ENCODE measurements at places on chromosomes 16 and 17. TPM values are rescaled to one million over a fixed set of nuclear protein-coding genes. Genes with fewer than 3 reads are reported as not detected.

IRX6 gene
- 0.31 TPM for polyA plus RNA-seq

- no peaks in the 10 kb centered on the region for H3K27me3 ChIP-seq
- no peak overlapping the region for H3K27ac ChIP-seq
- H3K4me3 ChIP-seq: no peak overlapping the region
- no peak for DNase-seq
These were observed 111.0 kb upstream of the CHMP6 start for GRCh38 chr17:80880648-80880985.

SLFN14 gene
- 0.12 TPM for polyA plus RNA-seq

DNA sequence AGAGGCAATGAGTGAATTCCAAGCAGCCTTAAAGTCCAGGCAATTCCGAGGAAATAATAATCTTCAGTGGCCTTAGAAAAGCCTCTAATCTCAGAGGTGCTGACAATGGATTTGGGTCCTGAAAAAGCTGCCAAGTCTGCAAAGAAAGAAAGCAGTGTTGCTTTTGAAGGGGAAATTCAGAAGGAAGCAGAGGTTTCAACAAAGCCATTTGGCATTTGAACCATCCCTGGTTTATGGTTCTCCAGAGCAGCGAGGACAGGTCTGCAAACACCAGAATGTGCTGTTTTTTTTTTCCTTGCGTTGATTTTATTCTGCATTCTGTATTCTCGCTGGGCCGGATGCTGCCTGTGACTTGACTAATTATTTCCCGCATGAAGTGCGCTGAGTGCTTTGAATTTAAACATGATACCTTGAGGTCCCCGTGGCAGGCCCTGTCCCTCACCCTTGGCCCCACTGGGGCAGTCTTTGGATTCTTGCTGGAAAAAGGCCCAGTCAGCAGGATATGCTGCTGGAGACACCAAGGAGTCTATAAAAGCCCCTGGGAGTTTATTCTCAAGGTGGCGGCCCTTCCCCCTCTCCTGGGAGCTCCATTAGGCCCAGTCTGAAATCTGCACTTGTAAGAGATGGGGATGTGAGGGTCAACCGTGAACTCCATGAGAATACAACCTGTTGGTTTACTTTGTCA is 338.3 kb downstream of the HAPSTR1 start:
- no peak for DNase-seq
- no peak overlapping the region for H3K4me3 ChIP-seq
- no peaks in the 10 kb centered on the region for H3K36me3 ChIP-seq
- H3K27me3 ChIP-seq: no peaks in the 10 kb centered on the region
- no peaks in the 10 kb centered on the region for H3K4me1 ChIP-seq

DNA sequence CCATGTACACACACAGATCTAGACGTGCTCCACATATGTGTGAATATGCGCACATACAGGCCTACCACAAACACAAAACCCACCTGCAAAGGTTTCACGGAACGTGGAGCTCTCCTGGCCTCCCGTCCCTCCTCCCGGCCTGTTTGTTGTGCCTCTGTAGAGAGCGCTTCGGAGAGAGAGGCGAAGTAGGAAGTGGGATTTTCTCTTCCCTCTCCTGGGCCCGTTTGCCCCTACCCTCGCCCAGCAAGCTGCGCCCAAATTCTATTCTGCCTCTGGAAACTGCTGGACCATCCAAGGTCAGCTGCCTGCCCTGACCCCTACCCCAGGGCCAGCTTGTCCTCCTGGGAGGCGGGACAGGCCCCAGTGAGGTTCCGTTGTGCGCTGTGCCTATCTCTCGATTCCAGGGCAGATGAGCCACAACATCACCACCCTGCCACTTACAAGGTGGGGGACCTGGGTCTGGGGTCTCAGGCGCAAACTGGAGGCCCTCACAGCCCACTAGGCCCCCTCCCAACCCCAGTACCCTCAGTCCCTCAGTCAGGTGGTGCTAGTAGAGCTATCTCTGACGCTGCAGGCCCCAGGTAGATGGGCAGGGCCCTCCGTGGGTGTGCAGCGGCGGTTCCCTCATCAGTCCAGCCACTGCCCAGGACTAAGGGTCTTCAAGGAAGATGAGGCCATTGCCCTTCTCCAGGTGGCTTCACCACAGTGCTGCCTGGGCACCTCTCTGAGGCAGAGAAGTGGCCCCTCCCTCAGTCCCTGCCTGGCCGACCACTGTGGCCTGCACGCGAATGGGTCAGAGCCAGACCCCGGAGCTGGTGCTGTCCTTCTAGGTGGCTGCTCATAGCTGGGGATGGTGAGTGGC is 54.2 kb downstream of the BEAN1 start:
- H3K27me3 ChIP-seq: no peaks in the 10 kb centered on the region
- no peak overlapping the region for H3K27ac ChIP-seq
- no peaks in the 10 kb centered on the region for H3K36me3 ChIP-seq
- no peak overlapping the region for H3K4me3 ChIP-seq
